ENCODE measurements at places on chromosomes 4 and X. TPM values are rescaled to one million over a fixed set of nuclear protein-coding genes. Genes with fewer than 3 reads are reported as not detected.

Gene PCDH19
- 8.4 TPM for polyA plus RNA-seq

Gene ASB9
- polyA plus RNA-seq: not detected

Gene KCNIP4
- polyA plus RNA-seq: 22.8 TPM

Gene USP26
- polyA plus RNA-seq: not detected

Gene ZNF157
- polyA plus RNA-seq: 3.5 TPM

Gene DOK7
- polyA plus RNA-seq: 0.66 TPM

Gene GLRB
- 24.9 TPM for polyA plus RNA-seq

Gene PNMA5
- 1.0 TPM for polyA plus RNA-seq

Gene ADH7
- polyA plus RNA-seq: not detected

Gene CYTL1
- polyA plus RNA-seq: not detected

Gene NAP1L5
- 53.1 TPM for polyA plus RNA-seq

Gene FAM149A
- 12.2 TPM for polyA plus RNA-seq

Gene PRSS12
- polyA plus RNA-seq: 2.4 TPM

Gene IL1RAPL1
- not detected for polyA plus RNA-seq

Gene RUFY3
- polyA plus RNA-seq: 414 TPM

Gene CLCN5
- polyA plus RNA-seq: 13.1 TPM

Gene MCF2
- 11.1 TPM for polyA plus RNA-seq

Gene JADE3
- 6.8 TPM for polyA plus RNA-seq

Gene AMBN
- 1.2 TPM for polyA plus RNA-seq

Gene CLCN3
- 63.5 TPM for polyA plus RNA-seq

Gene DSPP
- polyA plus RNA-seq: not detected

Gene PCDH11X
- polyA plus RNA-seq: 2.5 TPM

Gene YY2
- polyA plus RNA-seq: 2.4 TPM

Gene CPZ
- not detected for polyA plus RNA-seq

Gene HERC6
- polyA plus RNA-seq: 0.33 TPM

Gene F8A3
- polyA plus RNA-seq: not detected

Gene PAK3
- polyA plus RNA-seq: 92.4 TPM

Gene DCAF4L1
- 0.42 TPM for polyA plus RNA-seq
